ENCODE measurements at places on chromosomes 2 and 18. TPM values are rescaled to one million over a fixed set of nuclear protein-coding genes. Genes with fewer than 3 reads are reported as not detected.

FKBP1B gene
- 43.2 TPM for total RNA-seq

CHRNG gene
- 0.50 TPM for total RNA-seq

KANSL3 gene
- 45.6 TPM for total RNA-seq

SPATS2L gene
- 22.2 TPM for total RNA-seq

MYCN gene
- total RNA-seq = 19.1 TPM

TXNDC2 gene
- total RNA-seq = 0.97 TPM

APOB gene
- total RNA-seq = not detected

ANKRD30B gene
- total RNA-seq = 0.14 TPM

KCNS3 gene
- total RNA-seq = 2.3 TPM

UPP2 gene
- 2.9 TPM for total RNA-seq

MZT2A gene
- total RNA-seq = 86.7 TPM

ITM2C gene
- total RNA-seq = 39.7 TPM

DCC gene
- total RNA-seq = not detected

NEU2 gene
- not detected for total RNA-seq

CRYBA2 gene
- not detected for total RNA-seq

SLC25A52 gene
- total RNA-seq = not detected

PCARE gene
- total RNA-seq = 1.2 TPM

TEKT4 gene
- 0.05 TPM for total RNA-seq
